ENCODE measurements at places on chromosomes 5 and 9.

GRCh38 chr5:176732306-176732705 lies 78.1 kb upstream of the UNC5A start:
- DNase-seq, result no peak

- no peak for DNase-seq
Measured at GRCh38 chr9:18347386-18348082, 126.4 kb upstream of the ADAMTSL1 start.

DNA sequence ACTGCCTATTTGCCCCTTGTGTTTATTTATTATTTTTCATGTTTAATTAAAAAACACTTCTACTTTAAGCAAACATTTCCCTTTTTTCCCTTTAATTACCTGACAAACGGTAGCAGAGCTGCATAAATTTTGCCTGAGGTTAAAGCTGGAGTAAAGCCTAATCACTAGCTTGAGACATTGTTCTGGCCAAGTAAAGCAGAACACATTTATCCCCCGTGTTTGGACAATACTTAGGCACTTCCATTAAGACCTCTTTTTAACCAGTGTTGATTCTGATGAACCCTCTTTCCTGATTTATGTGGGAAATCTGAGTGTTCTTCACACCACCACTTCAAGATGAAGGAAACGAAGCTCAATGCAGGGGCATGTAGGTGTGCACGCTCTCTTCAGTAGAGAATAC lies 54.5 kb downstream of the BNC2 start:
- DNase-seq, result no peak

DNA sequence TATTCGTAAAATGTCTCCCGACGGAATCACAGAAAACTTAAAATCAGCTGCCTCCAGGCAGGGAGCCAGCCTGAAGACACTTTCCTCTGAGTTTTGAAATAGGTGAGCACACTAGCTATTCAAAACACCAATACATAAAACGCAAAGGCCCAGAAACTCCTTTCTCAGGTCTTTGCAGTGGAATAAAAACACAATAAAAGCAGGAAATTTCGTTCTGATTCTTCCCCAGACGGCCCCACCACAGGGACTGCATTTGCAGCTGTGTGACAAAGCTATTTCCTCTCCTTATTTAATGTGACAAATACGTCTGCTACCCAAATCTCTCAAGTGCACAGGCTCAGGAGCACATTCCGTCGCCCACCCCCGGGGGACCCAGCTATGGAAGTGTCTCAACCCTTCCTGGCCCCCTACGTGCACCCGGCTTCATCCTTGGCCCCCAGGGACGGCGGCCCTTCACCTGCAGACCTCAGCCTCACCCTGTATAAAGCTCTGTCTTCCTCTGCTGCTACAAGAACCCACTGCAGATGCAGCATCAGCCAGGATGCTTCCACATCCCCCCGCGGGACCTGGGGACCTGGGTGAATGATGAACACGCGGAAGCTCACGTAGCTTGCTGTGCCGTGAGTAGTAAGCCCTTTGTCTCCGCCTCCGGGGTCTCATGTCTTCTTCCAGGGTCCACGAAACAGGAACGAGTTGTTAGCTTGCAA lies 24.9 kb downstream of the AHRR start:
- DNase-seq, result no peak

DNA sequence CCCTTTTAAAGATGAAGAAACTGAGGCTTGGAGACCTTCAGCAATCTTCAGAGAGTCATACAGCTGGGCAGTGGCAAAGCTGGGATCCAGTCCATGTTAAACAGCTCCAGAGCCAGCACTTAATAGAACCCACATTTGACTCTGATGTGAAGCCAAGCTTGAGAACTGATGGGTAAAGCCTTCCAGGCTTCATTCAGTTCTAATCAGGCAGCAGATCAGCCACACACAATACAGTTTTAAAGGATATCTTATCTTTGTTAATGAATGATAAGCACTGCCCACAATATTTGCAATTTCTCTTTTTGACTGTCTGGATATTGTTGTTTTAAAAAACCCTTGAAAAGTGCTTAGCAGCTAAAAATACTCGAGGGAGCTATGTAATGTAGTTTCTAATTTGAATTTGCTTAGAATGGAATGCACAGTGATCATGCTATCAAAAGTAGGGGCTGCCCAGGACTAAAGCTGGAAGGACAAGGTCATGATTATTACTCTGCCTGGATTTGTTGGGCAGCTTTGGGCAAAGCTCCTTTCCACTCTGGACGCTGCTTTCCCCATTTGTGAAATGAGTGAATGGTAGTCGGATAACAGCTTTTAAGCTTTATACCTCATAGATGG lies 31.3 kb upstream of the HTR4 start:
- no peak for DNase-seq

DNA sequence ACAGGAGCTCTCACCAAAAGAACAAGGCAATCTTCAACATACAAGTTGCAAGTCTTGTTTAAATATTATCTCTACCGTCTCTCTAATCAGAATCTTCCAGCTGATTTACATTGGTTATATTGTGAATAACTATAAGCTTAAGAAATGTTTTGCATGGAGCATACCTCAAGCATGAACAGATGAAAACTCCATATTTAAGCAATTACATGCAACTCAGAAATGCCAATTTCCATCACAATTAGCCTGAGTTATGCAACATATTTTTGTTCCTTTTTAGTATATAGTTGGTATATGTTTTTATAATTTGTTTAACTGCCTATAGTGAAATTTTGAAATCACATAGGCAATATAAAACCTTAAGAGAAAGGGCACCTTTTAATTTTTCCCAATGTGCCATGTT lies 142.5 kb downstream of the DENND1A start:
- no peak for DNase-seq

DNA sequence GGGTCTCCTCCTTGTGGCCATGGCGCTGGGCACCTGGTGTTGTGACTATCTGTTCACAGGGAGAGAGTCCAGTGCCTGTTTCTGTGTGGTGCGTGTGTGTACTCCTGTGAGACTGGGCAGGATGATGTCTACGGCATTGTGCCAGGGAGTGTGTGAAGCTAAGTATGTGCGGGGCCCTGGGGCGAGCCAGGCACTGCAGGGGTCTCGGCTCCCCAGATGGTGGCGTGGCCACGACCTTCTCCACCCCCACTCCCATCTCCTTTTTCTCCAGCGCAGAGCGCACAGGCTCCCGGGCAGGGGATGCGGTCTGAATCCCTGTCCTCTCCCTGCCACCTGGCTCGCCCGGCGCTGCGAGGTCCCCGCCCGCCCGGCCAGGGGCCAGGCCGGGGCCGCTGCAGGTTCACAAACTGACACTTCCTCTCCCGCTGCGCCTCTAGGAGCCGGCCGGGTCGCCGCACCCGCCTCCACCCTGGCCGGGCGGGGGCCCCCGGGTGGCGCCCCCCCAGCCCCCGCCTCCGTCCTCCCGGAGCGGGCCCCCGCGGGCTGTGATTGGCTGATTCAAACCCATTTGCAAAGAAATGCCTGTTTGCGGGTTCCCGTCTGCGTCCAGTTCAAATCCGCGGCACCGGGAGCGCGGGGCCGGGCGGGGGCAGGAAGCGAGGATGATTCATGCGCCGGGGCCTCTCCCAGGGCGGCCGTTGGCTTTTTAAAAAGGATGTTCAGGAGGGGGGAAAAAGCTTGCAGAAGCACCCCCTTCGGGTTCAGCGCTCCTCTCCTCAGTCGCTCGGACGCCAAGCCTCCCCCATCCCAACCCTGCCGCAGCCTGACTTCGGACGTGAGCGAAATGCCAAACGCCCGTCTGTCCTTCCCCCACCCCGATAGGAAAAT lies 790 bp downstream of the PHF19 start:
- peak; percentile 19 for DNase-seq

- DNase-seq, result no peak
Measured at GRCh38 chr5:107199756-107200155, 471.0 kb downstream of the EFNA5 start.

DNA sequence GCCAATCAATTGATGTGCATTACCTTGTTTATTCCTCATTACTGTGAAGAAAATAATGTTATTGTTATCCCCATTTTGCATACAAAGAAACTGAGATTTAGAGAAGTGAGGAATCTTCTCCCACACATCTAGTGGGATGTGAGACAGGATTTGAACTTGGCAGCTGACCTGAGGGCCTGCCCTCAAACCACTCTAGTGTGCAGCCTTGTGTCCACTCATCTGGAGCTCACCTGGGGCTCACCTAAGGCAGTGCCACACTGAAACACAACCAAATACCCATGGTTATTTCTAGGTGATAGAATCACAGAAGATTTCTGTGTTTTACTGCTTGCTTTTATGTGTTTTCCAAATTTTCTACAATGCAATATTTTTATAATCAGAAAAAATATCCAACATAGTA lies 94.7 kb upstream of the SAP30L start:
- DNase-seq, result no peak

DNA sequence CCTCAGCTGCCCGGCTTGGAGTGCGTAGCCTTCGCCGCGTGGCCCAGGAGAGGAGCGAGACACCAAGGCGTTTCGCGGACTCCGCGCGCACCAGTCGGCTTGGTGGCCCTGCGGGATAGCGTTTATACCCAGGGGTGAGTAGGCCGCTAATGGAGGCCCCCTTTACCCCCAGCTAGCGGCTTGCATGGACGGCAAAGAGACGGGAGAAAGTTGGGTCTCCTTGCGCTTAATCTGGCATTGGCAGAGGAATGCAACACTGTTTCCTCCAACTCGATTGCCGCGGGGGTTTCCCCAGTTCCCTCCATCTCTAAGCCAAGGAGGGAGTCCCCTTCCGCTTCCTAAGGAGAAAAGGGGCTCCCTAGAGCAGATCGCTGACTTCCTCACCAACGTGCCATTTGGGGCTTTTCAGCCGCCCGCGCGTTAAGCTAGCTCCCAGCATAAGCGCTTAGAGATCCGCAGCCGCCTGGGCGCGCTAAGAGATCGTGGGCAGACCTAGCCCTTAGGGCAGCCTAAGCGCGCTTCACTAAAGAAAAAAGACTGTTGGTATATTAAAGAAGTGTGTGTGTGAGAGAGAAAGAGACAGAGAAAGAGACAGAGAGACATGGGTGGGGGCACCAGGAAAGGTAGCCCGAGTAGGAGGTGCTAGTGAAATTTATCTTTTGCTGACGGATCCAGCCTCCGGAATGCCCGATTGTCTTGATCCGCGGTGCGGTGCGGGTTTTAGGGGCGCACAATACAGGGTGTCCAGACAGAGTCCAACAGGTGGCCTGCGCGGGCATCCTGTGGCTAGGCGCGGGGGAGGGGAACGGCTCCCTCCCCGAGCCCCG lies 597.9 kb upstream of the SGCD start:
- DNase-seq, result peak; percentile 3

DNA sequence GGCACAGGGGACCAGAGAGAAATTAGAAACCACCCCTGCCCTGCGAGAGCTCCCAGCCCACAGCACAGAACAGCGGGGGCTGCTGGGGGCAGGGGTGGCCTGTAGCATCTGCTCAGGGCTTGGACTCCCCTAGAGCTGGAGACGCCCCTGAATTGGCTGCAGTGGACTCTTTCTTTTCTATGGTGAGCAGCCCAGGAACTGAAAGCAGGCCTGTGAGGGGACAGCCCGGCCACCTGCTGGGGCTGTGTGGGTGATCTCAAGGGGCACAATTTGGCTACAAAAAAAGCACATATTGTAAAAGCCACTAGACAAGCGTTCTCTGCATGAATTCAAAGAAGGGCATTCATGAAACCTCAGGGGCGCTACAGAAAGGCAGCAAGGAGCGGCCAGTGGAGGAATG lies 57.5 kb upstream of the ICE1 start:
- no peak for DNase-seq

GRCh38 chr5:142390334-142390733 lies 65.5 kb upstream of the SPRY4 start:
- no peak for DNase-seq

DNA sequence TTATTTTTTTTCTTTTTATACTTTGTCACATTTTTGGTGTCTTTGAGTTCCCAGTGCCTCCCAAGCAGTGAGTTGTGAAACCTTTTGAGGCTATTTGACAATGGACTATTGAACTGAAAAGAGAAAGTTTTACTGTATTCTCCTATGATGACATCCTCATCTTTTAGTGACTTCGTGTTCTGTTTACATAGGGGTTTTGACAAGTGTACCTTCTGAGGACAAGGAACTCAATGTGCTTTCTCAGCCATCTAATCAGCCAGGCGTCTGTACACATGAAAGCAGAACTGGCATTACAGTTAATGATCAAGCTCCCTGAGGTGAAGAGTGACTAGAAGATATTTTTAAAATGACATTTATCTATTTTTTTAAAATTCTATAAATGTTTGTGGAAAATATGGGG lies 175.5 kb downstream of the ANXA1 start:
- DNase-seq, result no peak

- DNase-seq, result peak; percentile 2
Measured at GRCh38 chr5:44365345-44365744, 23.9 kb downstream of the FGF10 start.

- DNase-seq, result no peak
Measured at GRCh38 chr9:137250329-137251193, 525 bp upstream of the STPG3 start.

- no peak for DNase-seq
Measured at GRCh38 chr9:27053369-27054022, 48.0 kb upstream of the LRRC19 start.

DNA sequence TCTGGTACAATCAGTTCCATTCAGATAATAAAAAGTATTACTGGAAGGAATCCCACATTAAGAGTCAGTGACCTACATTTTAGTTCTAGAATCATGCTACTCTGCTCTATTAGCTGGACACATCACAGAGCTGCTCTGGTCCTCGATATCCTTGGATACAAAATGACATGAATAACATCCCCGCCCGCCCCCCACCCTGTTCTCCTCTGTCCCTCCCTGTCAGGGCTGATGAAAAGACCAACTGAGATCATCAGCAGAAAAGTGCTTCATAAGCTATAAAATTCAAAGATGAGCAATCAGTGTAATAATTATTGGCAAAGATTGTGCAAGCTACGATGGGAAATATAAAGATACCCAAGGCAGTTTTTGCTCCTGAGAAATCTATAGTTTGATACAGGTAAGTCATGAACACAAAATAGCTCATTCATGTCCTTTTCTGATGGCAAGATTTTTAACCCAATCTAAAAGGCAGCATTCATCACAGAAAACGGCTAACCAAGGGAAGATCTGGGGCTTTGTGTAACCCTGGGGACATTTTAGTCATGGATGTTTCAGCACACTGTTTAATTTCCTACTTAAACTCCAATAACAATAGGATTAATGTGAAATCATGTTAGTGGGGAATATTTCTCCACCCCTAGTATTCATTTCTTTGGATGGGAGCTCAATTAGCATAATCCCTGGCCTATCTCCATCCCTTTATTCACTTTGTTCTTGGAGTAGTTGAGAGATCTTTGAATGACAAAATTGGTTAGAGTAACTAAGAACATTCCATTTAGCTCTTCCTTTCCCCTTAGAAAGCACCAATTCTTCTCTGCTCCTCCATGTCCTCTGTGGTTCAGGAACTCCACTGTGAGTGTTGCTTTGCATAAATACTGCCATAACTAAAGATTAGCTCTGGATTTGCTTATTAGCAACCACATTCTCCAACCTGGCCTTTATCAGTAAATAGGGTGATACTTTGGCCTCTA lies 459.4 kb upstream of the GRIA1 start:
- DNase-seq, result no peak

- DNase-seq, result no peak
Measured at GRCh38 chr9:72360324-72360723, 4.7 kb downstream of the ZFAND5 start.

DNA sequence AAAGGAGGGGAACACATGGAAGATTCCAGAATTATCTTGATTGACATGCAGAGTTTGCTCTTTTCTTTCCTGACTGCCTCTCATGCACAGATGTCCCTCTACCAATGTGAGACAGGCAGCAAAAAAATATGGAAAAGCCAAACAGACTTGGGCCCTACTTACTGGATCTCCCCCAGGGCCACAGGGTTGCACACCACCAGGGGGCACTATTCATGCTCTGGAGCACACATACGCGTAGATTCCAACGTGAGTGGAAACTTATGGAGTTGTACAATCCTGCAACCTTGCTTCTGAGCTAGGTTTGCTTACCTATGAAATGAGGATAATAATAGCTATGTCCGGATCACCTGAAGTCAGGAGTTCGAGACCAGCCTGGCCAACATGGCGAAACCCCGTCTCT lies 319.5 kb downstream of the ARHGEF28 start:
- no peak for DNase-seq

Measured in AG04449 (cell line).